Stimulated activated CD4-positive, alpha-beta T cell treated with anti-CD3 and anti-CD28 coated beads, Interleukin-15, amount 100 ng/mL, for 1 hour (primary cell): ENCODE measurements at places on chromosomes 7 and 10.

DNA sequence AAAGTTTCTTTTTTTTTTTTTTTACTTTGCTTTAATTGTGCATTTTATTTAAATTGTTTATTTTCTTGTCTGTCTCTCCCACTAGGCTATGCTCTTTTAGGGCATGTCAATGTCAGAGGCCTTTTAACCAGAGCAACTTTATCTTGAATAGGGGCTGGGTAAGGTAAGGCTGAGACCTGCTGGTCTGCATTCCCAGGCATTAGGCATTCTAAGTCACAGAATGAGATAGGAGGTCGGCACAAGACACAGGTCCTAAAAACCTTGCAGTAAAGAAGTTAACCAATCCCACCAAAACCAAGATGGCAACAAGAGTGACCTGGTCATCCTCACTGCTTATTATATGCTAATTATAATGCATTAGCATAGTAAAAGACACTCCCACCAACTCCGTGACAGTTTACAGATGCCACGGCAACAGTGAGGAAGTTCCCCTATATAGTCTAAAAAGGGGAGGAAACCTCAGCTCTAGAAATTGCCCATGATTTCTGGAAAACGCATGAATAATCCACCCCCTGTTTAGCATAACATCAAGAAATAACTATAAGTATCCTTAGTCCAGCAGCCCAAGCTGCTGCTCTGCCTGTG is 47.0 kb upstream of the FRMD4A start:
- DNase-seq: no peak

- no peak for DNase-seq
These were observed 92.9 kb downstream of the DNAJB6 start for GRCh38 chr7:157429680-157430224.

DNA sequence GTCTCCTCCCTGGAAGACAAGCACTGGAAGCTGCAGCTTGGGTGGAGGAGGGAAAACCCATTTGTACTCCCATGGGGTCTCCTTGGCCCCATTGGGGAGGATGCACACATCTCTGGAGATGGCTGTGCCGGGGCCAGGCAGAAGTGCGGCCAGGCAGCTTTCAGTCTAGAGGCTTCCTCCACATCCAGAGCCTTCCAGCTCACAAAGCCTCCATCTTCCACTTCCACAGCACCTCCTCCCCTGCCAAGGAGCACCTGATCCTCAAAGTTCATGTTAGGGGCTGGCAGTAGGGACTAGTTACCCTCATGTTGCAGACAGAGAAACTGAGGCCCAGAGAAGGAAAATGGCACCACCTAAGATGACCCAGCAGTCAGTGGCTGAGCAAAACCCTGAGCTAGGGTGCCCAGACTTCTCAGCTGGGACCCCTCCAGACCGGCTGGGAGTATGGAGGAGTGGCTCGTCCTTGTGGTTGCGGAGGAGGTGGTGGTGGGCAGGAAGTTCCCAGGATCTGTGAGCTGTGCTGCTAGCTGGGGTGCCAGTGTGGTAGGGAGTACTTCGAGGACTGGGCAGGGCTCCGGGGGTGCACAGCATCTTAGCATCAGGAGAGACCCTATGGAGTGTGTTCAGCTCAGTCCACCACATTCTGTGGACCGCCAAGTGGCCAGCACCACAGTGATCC is 44.2 kb downstream of the ADCYAP1R1 start:
- DNase-seq: no peak

DNA sequence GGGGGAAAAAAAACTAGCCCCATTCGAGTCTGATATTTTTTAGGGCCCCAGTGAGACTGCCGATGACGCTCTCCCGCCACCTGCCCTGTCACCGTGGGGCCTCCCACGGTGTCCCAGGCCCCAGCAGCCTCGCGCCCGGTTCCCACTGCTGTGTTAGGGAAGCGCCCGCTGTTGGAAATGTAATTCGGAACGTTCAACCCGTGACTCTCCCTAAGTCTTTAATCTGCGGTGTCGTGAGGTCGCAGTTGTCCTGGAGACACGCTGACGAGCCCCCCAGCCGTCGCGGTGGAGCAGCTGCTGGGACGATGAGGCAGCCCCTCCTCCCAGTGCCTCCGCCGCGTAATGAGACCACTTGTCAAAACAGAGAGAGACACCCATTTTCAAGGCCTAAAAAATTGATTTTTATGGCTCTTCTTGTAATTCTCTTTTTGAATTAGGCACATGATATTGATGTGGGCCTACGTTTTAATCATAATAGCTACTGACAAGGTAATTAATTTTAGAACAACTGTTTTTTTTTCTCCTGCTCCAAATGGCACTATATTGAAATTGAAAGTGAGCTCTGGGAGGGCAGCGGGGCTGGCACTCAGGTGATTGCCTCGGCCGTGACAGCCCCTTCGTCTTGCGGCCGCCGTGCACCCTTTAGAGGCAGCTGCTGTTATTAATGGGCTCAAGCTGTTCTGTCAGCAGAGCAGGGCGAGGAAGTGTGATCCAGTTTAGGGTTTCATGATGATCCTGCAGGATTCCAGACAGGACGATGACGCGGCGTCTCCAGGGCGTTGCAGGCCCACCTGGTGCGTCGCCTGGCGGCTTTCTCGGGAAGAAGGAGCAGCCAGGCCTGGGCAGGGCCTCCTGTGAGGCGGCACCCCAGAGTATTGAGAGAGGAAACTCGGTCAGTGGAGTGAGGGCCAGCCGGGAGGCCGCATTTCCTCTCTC is 63.3 kb downstream of the NKX6-2 start:
- DNase-seq: no peak

- DNase-seq: no peak
These were observed 10.3 kb downstream of the HTRA1 start for GRCh38 chr10:122471531-122472177.

- no peak for DNase-seq
These were observed 32.5 kb downstream of the GNA12 start for GRCh38 chr7:2811476-2812113.

DNA sequence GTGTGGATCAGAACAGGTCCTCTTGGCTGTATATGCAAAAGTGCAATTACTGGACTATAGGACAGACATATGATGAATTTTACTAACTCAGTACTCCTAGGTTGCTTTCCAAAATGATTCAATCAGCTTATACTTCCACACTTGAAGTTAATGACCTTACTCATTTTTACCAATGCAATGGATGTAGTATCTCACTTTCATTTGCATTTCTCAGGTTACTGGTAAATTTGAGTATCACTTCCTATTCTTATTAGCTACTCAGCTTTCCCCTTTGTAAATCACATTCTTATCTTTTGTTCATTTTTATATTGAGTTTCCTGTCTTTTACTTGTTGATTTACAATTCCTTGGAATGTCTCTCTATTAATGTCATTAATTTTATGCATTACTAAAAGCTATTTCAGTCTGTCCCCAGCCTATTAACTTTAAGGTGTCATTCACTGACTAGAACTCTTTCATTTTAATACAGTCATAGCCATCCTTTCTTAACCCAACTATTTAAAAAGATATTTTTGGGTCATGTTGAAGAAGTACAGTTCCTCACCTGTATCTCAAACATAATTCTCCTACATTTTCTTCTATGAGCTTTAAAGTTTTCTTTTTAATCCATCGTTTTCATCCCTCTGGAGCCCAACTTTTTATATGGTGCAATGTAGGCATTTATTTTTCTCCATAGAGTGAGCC is 88.6 kb downstream of the VIM start:
- DNase-seq: no peak

- DNase-seq: no peak
These were observed 1.3 kb downstream of the LIMK1 start for GRCh38 chr7:74084722-74085578.

DNA sequence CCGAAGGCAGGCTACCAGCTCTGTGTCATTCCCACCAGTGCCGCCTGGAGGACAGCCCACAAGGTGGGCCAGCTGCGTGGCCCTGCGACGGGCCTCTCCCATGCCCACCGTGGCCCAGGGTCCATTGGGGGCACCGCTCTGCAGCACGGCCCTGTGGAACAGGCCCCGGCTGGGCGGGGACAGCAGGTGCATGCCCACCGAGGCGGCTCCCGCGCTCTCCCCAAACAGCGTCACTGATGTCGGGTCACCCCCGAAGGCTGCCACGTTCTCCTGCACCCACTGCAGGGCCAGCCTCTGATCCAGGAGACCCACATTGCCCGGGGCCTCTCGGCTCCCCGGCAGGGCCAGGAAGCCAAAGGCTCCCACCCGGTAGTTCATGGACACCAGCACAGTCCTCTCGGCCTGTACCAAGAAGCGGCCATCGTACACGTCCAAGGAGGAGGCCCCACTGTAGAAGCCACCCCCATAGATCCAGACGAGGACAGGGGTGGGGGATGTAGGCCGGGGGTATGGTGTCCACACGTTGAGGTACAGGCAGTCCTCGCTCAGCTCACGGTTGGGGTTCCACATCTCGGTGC is 2.3 kb downstream of the ACHE start:
- DNase-seq: no peak
